RPMI7951 (cell line): ENCODE measurements at places on chromosomes 12 and 14. TPM values are rescaled to one million over a fixed set of nuclear protein-coding genes. Genes with fewer than 3 reads are reported as not detected.

Gene TSHR
- total RNA-seq = not detected in 2 replicates

Gene ZFC3H1
- 7.7 and 12.0 TPM in 2 replicates for total RNA-seq

Gene CCDC197
- not detected in 2 replicates for total RNA-seq

Gene SERPINA3
- total RNA-seq = 0.96 and 1.5 TPM in 2 replicates

Gene SYT1
- 3.5 and 5.9 TPM in 2 replicates for total RNA-seq

Gene FSCB
- total RNA-seq = not detected in 2 replicates

Gene PTPN21
- total RNA-seq = 7.4 and 8.4 TPM in 2 replicates

Gene PIWIL1
- total RNA-seq = not detected in 2 replicates

Gene ITGA7
- total RNA-seq = 11.4 and 15.1 TPM in 2 replicates

Gene LRP1
- 28.8 and 31.6 TPM in 2 replicates for total RNA-seq

Gene CCDC85C
- total RNA-seq = 3.4 and 5.8 TPM in 2 replicates

Gene SYNDIG1L
- total RNA-seq = not detected in 2 replicates

Gene TEX22
- total RNA-seq = not detected in 2 replicates

Gene NANOG
- total RNA-seq = not detected in 2 replicates

Gene TGM1
- 0.60 and 0.78 TPM in 2 replicates for total RNA-seq

GRCh38 chr12:28051516-28052354 is 79.2 kb upstream of the PTHLH start:
- no peak for DNase-seq

DNA sequence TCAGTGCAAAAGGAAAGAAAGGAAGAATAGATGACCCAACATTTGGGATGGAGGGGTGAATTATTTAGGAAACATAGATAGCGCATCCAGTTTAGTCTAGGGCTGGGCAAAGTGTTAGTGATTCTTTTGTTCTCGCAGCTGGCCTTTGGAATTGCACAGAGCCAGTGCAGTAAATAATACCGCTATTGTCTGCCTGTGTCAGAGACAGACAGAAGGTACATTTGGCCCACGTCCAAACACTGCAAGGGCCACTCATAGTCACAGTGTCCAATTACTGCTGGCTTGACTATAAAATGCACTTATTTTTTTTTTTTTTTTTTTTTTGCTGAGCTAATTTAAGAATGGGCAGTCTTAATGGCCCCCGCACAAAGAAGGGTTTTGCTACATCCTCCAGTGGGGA is 638.6 kb downstream of the BCL11B start:
- DNase-seq = peak; percentile 7

DNA sequence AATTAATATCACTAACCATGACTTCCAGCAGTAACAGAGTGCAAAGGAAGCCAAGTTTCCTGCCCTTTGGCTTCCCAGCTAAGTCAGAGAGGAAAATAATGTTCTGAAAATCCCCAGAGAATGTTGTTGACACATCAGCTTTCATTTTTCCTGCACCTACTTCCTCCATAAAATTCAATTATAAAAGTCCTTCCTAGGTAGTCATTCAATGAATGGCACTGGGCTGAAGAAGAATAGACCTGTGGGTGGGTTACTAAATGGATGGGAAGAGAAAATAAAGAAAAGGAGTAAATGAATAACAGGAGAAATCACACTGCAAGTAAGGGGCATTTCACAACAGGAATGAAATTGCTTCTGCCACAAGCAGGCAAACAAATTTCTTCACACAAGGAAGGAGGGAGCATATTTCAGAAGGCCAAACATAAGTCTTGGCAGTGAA is 73.2 kb upstream of the MDM1 start:
- no peak for DNase-seq

DNA sequence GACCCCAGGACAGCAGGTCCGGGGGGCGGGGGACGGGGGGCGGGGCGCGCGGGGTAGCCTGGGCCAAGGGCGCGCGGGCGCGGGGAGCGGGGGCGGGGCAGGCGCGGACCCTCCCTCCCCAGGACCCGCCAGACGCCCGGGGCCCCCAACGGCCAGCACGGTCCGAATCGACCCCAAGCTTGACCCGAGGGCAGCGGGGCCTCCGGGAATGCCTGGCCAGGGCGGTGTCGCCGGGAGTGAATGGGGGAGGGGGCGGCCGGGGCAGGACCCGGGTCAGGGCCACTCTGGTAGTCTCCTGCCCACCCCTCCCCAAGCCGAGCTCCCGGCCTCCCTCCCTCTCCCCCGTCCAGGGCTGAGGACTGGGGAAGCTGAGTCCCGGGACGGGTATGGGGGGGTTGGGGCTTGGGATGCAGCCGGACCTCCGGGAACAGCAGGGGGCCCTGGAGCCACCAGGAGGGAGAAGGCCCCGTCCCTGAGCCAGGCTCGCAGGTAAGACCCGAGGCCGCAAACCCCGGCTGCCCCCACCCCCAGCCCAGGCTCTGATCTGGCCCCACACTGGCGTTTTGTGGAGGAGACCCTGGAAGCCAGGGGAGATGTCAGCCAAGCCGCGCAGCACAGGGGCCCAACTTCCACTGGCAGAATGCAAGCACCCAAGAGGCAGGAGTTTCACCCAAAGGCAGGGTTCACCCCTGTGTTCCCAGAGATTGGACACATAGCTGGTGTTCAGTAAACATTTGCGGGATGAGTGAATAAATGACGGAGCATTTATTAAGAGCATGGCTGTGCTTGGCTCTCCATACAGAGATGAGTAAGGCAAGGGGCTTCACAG is 545 bp upstream of the GALNT9 start:
- no peak for DNase-seq

GRCh38 chr14:71358209-71358931 is 451.1 kb downstream of the PCNX1 start:
- DNase-seq = no peak

GRCh38 chr14:38065106-38065762 is 142.5 kb upstream of the SSTR1 start:
- no peak for DNase-seq

DNA sequence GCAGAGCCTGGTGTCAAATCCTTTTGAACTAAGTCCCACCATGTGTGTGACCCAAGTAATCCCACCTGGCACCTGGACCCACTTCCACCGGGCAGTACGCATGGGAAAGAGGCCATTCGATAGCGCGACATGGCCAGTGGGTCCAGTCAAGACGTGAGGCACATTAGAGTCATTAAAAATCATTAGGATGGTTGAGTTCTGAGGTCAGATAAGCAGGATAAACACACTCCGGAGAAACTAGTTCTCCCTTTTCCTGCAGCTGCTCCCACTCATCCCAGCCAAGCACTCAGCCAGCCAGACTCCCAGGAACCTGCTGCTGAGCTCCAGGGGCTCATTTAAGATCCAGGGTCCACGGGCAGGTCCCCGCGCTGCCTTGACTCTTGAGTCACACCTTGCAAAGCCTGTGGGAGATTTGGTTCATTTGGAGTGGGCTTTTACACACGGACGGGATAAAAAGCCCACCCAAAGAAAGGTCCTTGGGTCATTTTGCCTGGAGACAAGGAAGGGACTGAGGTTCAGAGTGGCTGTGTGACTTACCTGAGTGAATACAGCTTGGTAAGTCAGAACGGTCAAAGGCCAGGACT is 313.9 kb downstream of the BCL11B start:
- DNase-seq = no peak

- DNase-seq = peak; percentile 17
Measured at GRCh38 chr12:51591016-51591901, at the start of gene SCN8A. Gene SCN8A (plus strand): TSS chr12:51591233. CDS start chr12:51662818, 71,585 bp downstream.

DNA sequence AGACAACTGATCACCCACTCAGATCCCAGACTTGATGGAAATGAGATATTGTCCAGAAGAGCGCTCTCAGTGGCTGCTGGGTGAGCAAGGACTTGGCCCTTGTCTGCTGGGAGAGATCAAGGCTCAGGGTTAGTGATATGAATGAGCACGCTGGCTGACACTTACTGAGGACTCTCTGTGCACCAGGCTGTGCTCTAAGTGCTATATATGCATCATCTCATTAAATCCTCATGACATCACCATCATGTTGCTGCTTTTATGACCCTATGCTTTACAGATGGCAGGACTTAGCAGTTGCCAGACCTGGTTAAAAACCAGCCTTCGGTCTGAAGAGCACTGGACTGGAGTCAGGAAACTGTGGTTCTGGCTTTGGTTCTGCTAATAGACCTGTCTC is 260.9 kb downstream of the VRK1 start:
- peak; percentile 41 for DNase-seq

- DNase-seq = no peak
Measured at GRCh38 chr12:16524378-16524777, 81.6 kb downstream of the LMO3 start.

- DNase-seq = peak; percentile 23
Measured at GRCh38 chr14:99389174-99389826, 91.4 kb downstream of the SETD3 start.

GRCh38 chr12:49093792-49094159 is 825 bp downstream of the DHH start:
- DNase-seq = no peak

- DNase-seq = peak; percentile 33
Measured at GRCh38 chr12:1122786-1123185, 131.8 kb downstream of the ERC1 start.

DNA sequence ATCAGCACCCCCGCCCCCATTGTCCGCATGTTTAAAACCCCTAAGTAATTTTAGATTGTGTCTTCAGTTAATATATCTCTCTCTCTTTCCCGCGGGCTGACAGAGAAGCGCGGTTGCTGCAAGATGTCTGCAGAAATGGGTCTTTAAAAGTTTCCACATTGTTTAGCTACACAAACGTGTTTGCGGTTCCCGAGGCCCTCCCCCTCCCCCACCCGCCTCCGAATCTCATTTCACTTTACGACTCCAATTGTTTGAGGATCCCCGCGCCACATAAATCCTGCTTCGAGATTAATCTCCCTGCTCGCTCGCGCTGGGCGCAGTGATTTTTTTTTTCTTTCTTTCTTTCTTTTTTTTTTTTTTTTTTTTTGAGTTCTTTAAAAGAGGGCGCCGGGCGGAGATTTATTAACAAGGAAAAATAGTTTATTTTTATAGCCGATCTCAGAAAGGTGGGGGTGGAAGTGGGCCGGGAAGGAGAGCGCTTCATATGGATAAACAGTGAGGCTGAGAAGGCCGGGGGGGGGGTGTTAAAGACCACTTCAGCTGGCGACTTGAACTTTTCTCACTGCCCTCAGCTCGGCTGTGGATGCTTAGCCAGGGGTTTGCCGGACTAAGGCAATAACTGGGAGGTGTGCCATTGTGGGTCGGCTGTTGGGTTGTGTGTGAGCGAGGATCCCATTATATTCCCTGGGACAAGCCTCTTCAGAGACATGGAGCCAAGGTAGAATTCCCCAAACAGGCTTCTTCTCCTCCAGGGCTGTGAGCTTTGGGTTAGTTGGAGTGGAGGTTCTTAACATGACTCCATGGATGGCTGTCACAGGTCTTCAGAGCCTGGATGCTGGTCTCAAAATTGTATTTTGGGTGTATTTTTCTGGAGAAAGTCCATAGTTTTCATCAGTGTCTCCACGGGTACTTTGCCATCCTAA is 39.7 kb upstream of the TBX5 start:
- no peak for DNase-seq

DNA sequence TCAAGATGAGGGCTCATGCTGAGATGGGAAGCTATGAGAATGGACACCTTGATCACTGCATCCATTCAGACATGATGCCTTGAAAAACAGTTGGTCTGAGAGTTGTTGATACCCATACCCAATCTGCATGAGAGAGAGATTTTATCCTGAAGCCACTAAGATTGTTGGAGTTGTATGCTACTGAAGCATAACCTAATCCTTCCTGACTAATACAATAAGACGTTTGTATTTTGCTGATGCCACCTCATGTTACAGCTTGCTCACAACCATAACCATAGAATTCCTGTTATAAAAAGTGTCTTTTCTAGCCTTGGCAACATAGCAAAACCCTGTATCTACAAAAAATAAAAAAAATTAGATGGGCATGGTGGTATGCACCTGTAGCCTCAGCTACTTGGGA is 12.7 kb upstream of the SERPINA1 start:
- DNase-seq = peak; percentile 40

DNA sequence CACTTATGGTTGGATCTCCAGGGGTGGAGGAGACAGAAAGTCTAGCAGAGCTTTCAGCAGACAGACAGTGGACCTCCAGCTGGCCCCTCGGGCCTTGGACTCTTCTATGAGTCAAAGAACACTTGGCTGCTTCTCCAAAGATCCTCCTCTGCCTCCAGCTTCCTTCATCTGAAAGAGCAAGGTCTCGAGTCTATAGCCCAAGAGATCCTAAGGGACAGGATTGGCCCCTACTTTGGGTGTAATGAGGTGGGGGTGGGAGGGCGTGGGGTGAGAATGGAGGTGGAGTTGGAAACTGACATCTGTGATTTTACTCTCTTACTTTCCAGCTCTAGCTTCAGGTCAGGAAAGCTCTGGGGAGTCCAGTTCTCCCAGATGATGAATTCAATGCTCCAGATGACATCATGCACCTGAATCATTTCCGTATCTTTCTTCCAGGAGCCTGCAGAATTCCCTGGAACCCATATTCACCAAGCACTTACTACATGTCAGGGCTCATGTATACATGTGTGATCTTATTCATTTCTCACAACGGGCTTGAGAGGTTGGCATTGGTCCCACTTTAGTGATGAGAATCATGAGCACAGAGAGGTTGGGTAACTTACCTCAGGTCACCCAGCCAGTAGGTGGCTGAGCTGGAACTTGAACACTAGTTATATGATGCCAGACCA is 10.2 kb upstream of the PGF start:
- no peak for DNase-seq

GRCh38 chr14:29654901-29655550 is 272.6 kb downstream of the PRKD1 start:
- DNase-seq = peak; percentile 26

GRCh38 chr12:109810954-109811623 is 22.1 kb downstream of the TRPV4 start:
- DNase-seq = no peak

- no peak for DNase-seq
Measured at GRCh38 chr14:77143071-77143470, 1.5 kb upstream of the ZDHHC22 start.

DNA sequence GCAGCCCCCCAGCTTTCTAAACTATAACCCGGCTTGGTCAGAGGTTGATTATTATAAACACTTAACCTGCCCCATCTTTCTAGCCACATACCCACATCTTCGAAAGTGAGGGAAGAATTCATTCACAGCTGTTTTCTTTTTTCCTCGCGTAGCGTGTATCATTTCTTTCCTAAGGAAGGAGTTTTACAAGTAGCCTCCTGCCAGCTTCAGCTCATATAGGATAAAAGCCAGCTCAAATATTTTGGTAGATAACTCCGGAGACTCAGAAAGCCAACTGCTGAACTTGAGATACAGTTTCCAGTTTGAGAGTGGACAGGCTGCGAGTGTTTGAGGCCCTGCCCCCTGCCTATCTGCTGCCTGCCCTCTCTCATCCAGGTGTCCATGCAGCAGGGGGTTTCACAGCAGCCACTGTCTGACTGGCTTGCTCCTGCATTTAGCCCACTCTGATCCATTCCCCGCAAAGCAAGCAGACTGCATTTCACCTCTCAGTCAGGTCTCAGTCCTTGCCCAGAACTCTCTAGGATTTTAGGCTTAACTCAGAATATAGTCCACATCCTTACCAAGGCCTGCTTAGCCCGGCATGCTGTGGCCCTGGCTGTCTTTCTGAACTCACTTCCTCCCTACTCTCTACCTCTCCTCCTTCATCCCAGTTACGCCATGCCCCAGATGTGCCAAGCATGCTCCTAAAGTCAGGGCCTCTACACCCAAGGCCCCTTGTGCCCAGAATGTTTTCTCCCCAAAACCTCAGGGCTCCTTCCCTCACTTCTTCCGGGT is 46.9 kb downstream of the EVL start:
- no peak for DNase-seq

- DNase-seq = peak; percentile 76
Measured at GRCh38 chr12:47551426-47551851, 154.4 kb downstream of the RPAP3 start.

- DNase-seq = no peak
Measured at GRCh38 chr14:61470961-61471293, 149.5 kb downstream of the PRKCH start.
